GM20000 (cell line): ENCODE measurements at places on chromosomes 3 and 15.
A peak's percentile ranks its signal among the peaks of the same experiment; 100 is the strongest.

GRCh38 chr3:112364291-112364690 is 31.3 kb downstream of the CD200 start:
- no peak for DNase-seq

DNA sequence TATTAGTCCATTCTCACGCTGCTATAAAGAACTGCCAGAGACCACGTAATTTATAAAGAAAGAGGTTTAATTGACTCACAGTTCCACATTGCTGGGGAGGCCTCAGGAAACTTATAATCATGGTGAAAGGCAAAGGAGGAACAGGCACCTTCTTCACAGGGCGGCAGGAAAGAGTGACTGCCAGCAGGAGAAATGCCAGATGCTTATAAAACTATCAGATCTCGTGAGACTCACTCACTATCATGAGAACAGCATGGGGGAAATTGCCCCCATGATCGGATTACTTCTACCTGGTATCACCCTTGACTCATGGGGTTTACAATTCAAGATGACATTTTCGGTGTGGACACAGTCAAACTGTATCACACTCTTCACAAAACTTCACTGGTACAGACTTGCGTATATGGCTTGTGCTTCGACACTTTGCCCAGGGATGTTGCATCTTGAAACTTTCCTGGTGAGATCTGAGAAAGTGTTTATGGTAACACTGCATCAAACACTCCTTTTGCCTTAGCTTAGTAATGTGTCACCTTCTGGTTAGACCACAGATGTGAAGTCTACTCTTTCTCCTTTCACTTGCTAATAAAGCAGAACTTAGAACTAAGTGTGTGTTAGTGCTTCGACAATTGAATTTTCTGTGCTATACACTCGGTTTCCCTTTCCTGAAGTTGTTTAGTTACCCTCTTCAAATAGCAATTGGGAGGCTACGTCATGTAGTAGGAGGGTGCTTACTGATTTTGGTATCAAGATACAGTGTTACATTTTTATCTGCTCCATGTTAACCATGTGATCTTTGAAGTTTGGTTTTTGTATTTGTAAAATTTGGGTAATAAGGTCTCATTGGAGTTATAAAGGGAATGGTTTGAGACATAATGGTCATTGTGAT is 185.7 kb downstream of the LPP start:
- DNase-seq: no peak

GRCh38 chr3:58657571-58658141 is 8.9 kb downstream of the FAM3D start:
- no peak for DNase-seq

GRCh38 chr15:34808016-34808415 is 12.7 kb upstream of the ACTC1 start:
- no peak for DNase-seq

DNA sequence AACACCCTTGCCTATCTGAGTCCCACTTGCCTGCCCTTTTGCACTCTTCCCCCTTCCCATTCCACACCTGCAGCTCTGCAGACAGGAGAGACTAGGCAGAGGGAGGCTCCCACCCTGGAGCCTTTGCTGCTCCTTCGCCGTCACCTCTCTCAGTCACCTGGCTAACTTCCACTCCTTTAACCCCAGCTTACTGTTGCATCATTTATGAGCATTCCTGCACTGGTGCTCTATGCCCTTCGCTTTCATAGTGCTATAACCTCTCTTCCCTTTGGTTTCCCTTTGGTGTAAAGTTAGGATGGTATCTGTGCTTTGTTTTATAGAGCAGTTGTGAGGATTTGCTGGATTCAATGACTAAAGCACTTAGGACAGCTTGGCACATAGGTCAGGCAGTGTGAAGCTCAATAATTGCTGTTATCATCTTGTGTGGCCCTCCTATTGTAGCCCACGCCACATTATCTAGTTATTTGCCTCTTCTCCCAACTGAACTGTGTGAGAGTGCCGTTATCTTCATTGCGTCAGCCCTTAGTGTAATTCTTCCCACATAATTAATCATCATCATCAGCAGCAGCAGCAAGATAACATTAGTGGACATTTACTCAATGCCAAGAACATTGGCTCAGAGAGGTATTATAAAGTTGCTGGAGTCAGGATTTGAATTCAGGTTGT is 253.9 kb downstream of the CACNA2D3 start:
- DNase-seq: no peak

DNA sequence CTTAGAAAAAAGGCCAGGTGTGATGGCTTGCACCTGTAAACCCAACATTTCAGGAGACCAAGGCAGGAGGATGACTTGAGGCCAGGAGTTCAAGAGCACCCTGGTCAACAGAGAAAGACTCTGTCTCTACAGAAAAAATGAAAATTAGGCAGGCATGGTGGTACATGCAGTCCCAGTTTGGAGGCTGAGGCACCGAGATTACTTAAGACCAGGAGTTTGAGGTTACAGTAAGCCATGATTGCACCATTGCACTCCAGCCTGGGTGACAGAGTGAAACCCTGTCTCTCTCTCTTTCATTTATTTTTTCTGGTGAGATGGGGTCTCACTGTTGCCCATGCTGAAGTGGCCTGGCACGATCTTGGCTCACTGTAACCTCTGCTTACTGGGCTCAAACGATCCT is 24.7 kb downstream of the IP6K1 start:
- no peak for DNase-seq

DNA sequence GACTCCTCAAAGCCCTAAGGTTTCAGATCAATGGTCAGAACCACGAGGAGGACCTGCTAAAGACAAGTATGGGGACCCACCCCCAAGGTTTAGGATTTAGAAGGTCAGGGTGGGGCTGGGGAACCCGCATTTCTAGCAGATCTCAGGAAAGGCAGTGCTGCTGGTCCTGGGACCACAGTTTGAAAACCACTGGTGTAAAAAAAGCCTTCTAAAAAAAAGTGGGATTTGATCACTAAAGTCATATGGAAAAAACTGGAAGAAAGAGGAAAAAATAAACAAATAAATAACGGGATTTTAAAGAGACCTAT is 832 bp downstream of the SLC41A3 start:
- peak; percentile 38 for DNase-seq

DNA sequence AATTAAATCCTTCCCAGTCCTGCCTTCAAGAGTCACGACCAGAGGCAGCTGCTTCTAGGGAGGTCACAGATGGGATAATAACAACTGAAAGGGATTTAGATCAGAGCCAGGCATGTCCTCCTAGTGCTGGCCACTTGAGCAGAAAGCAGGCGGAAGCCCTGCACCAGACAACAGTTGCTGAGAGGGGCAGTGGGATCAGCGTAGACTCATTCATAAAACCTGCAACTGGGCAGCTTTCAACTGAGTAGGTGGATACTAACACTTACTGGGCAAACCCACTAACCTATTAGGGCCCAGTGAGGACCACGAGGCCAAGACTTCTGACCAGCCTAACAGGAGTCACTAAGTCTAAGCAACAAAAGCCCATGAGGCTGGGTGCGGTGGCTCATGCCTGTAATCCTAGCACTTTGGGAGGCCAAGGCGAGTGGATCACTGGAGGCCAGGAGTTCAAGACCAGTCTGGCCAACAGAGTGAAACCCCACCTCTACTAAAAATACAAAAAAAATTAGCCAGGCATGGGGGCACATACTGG is 67.0 kb downstream of the DAPK2 start:
- DNase-seq: no peak

DNA sequence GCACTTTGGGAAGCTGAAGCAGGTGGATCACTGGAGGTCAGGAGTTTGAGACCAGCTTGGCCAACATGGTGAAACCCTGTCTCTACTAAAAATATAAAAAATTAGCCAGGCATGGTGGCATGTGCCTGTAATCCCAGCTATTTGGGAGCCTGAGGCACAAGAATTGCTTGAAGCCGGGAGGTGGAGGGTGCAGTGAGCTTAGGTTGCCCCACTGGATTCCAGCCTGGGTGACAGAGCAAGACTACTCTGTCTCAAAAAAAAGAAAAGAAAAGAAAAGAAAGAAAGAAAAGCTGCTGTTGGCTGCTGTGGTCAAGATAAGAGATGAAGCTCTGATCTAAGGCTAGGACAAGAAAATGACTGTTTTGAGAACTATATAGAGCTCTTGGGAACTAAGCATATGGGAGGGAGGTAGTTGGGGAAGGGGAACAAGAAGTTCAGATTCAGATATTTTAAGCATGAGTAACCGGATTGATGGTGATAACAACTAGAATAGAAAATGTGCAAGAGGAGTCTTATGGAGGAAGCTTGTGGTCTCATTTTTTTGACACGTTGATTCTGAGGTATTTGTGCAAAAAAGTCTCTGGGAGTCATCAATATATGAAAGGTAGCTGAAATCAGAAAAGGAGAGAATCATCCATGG is 25.7 kb downstream of the DNAH12 start:
- no peak for DNase-seq

DNA sequence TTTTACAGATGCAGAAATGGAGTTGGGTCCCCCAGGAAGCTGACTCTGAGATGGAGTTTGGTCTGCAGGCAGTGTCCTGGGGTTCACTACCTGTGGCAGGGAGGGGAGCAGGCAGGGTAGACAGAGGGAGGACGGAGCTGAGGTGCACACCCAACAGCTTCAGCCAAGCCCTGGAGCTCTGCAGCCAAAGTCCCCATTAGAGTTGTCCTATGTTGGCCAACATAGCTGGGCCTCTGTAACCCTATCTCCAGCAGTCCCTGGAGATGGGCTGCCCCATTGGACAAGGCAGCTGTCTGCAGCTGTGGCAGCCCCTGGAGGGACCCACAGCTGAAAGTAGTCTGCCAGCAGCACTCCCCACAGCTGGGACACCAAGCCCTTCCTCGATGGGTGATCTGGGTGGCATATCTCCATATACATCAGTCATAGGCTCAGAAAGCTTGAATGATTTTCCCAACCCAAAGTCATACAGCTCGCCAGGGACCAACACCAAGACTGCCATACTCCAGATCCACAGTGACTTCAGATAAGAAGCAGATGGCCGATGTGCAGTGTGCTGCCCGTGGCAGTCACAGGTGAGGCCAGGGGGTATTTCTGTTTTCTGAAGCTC is 31.9 kb downstream of the STARD5 start:
- DNase-seq: no peak

DNA sequence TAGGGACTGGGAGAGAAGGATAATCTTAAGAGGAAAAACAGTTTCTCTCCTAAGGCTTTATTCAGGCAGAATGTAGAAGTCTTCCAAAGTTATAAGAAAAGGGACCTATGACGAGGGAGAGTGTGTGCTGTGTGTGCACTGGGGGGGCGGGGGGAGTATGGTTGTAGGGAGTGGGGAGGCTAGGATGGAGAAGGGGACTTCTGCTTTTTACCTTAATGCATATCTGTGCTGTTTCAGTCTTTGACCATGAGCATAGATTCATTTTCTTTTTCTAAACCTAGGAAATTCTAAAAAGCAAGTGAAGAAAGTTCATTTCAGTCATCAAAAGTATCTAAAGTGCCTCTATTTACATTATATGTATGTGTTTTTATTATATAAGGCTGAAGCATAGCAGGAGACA is 52.6 kb upstream of the RASA2 start:
- peak; percentile 37 for DNase-seq

GRCh38 chr15:35136321-35137189 is 51.5 kb upstream of the NANOGP8 start:
- peak; percentile 57 for DNase-seq

- DNase-seq: no peak
Observed at GRCh38 chr3:22632536-22632935, 570.6 kb upstream of the UBE2E2 start.

GRCh38 chr3:86229086-86229774 is 761.7 kb downstream of the VGLL3 start:
- no peak for DNase-seq

GRCh38 chr15:95091444-95091843 is 860.1 kb downstream of the MCTP2 start:
- no peak for DNase-seq

- no peak for DNase-seq
Observed at GRCh38 chr3:24196526-24196925, 251.4 kb downstream of the NR1D2 start.

DNA sequence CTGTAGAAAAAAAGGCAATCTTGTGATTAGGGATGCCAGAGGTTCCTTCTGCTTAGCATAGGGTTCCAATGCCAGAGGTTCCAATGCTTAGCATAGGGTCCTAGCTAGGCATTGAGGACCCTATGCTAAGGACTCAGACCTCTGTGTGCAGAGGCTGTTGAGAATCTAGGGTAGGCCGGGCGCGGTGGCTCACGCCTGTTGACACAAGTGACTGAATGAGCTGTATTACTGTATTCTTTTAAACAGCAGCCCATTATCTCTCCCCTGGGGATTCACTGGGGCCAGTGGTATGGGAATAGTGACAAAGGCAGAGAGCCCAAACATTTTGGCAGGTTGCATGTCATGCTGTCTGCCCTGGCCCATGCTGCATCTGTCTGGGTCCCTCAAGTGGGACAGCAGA is 16.2 kb downstream of the PAK6 start:
- DNase-seq: no peak

GRCh38 chr3:135966271-135966961 is 888 bp downstream of the PPP2R3A start:
- DNase-seq: no peak

DNA sequence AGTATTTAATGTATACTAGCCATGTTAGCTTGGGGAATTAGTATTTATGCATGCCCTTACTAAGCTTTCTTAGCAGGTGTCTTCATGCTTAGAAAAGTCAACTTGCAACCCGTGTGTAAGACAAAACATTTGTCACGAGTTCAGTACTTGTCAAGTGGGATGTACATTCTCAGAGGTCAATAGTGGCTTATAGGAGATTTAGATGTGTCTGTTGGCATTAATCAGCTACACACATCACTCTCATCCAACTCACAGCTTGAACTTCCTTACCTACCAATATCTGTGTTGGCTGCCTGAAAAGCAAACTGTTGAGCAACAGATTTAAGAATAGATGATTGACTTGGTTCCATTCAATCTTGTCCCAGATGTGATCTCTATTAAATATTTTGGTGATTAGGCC is 109.5 kb downstream of the ROBO2 start:
- no peak for DNase-seq

GRCh38 chr3:133986311-133986710 is 43.4 kb downstream of the SLCO2A1 start:
- DNase-seq: no peak

DNA sequence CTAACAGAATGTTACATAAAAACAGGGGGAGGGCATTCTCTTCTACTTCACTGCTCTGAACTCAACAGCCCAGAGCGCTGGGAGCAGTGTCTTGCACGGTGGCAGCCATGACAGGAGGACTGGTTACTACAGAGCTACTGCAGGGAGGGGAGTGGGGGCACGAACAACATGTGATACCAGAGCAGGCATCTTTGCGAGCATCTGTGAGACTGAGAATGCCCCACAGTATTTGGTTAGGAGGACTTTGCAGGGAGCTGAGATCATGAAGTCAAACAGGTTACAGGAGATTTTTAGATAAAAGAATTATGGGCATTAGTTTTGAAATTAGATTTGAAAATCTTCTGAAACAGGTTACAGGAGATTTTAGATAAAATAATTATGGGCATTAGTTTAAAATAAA is 58.8 kb upstream of the GOLGA8B start:
- no peak for DNase-seq

GRCh38 chr3:118987477-118987876 is 47.2 kb downstream of the IGSF11 start:
- no peak for DNase-seq

- DNase-seq: no peak
Observed at GRCh38 chr3:129308636-129309035, 30.0 kb downstream of the HMCES start.
